ENCODE measurements at places on chromosomes 7 and 10. TPM values are rescaled to one million over a fixed set of nuclear protein-coding genes. Genes with fewer than 3 reads are reported as not detected.

Gene RTKN2
- 7.8 TPM for polyA plus RNA-seq

Gene GJD4
- not detected for polyA plus RNA-seq

Gene FAM20C
- polyA plus RNA-seq, result 11.5 TPM

Gene TBXAS1
- polyA plus RNA-seq, result 10.7 TPM

Gene IRF5
- 14.5 TPM for polyA plus RNA-seq

Gene GIMAP6
- 2.7 TPM for polyA plus RNA-seq

Gene ANKRD1
- polyA plus RNA-seq, result 0.96 TPM

Gene OR13A1
- 0.86 TPM for polyA plus RNA-seq

Gene PITRM1
- polyA plus RNA-seq, result 41.8 TPM

Gene GNG11
- polyA plus RNA-seq, result 6.9 TPM

Gene TMEM270
- not detected for polyA plus RNA-seq

Gene ZKSCAN1
- 10.5 TPM for polyA plus RNA-seq

Gene IFIT5
- 3.4 TPM for polyA plus RNA-seq

Gene RASA4B
- 4.6 TPM for polyA plus RNA-seq

Gene CLEC5A
- 0.78 TPM for polyA plus RNA-seq

Gene TRIL
- polyA plus RNA-seq, result 1.2 TPM

Gene NXPH1
- polyA plus RNA-seq, result not detected

Gene GARIN1A
- 2.1 TPM for polyA plus RNA-seq

Gene PAPOLB
- polyA plus RNA-seq, result not detected

Gene CFAP58
- polyA plus RNA-seq, result 0.14 TPM
